ENCODE measurements at places on chromosomes 6 and 20.

GRCh38 chr6:69286331-69286730, 510.5 kb downstream of the LMBRD1 start:
- no peak for DNase-seq

GRCh38 chr20:41072915-41073314, 44.3 kb downstream of the TOP1 start:
- no peak for DNase-seq

GRCh38 chr6:131613296-131613925, 14.6 kb downstream of the MED23 start:
- no peak for DNase-seq

GRCh38 chr6:73712535-73713173, 16.7 kb downstream of the CD109 start:
- DNase-seq = no peak

GRCh38 chr20:49261173-49261572, 16.7 kb downstream of the ZNFX1 start:
- no peak for DNase-seq

- DNase-seq = no peak
Observed at GRCh38 chr6:33878562-33878961, 74.8 kb upstream of the MLN start.

DNA sequence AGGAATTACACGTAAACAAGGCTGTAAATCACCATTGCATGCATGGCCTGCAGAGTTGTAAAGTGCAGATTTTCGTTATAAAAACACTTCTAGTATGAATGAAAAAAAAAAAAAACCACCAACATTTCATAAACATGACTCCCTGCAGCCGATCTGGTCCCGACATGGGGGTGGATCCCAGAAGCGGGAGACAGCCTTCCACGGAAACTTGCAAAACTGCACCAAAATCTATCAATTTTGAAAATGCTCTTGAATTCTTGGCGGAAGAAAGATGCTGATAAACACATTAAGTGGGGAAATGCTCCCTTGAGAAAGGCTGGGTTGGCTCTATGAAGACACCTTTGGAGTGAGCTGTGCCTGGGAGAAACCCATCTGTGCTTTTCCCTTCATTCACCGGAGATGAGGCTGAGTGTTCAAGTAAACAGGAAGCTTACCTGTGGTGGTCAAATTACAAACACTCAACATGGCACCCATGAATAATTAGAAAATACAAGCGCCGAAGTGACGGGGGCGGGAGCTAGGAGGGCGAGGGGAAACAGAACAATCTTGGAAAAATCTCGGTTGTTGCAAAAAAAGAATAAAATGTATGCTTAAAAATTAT, 845 bp upstream of the ANKRD60 start:
- DNase-seq = no peak

- no peak for DNase-seq
Observed at GRCh38 chr6:64672131-64672530, 1034.9 kb downstream of the EYS start.

- DNase-seq = no peak
Observed at GRCh38 chr6:116072368-116072767, 11.7 kb upstream of the FRK start.

- DNase-seq = no peak
Observed at GRCh38 chr6:34305982-34306708, 57.3 kb upstream of the SMIM29 start.

DNA sequence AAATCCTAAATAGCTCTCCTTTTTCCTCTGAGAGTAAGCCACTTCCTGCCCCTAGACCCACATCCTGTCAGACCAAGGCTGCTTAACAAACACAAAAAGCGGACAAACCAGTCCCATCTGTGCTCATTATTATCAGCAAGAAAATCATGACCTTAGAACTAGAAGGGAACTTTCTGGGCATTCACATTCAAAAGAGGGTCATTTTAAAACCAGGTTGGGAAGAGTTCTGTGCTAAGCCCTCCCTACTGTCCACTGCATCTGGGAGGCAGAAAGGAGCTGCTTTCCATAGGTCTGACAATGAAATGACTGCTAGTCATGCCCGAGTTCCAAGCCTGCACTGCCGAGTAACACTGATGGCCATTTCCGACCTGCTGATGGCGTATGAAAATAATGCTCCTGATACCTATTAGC, 15.4 kb downstream of the EZR start:
- DNase-seq = no peak
